Globus pallidus (tissue), 1 donor: ENCODE measurements at places on chromosomes 3 and 15.
A peak's percentile ranks its signal among the peaks of the same experiment; 100 is the strongest.

DNA sequence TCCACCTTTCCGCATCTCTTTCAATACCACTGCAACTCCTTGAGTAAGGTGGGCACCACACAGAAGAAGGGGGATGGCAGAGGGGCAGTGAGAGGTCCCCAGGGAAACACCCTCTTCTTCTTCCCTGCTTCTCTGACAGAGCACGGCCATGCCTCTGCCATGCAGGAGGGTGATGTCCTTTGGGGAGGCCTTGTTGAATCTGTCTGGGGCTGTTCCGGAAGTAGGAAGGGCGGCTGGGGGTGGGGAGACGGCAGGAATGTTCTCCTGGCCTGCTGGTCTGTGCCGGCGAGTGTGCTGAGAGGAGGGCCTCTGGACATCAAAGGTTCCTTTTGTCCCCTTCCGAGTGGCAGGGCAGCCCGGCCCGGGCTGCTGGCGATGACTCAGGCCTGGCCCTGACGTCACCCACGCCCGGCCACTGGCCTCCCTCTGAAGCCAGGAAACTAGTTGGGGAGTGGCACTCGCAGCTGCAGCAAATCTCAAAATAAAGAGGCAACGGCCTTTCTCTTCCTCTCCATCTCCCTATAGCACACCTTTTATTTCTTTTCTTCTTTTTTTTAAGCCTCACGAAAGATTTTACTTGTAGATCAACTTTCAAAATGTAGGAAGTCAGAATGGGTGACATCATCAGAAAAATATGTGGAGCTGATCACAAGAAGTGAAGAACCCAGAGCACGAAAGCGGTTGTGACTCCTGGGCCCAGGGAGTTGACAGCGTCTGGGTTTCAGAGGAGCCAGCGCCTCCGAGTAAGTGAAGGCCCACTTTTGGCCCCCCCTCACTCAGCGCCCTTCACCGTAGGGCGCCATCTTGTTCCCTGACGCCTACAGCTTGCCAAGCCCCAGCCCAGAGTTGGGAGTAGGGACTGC, at the start of gene ZBTB38:
Gene ZBTB38, plus strand, starts transcription at position 443 of the 863 bp plus-strand sequence. CDS start 73,885 bp downstream, outside the sequence.
- peak; percentile 96 for DNase-seq

DNA sequence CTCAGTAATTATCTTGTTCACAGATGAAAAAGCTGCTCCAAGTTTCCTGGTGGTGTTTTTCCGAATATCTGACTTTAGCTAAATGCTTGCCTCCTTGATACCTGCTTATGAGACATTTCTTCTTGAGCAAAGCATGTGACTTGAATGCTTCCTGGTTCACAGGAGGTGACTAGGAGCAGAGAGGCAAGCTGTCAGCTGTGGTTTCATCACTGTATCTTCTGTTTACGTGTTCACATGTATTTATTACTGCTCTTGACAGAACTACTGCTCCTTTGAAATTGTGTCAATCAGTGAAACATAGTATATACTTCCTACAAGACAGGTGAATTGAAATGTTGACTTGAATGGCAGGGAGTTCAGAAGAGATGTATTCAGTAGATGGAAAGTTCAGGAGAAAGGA, 8.9 kb upstream of the SPPL2A start:
- no peak for DNase-seq

DNA sequence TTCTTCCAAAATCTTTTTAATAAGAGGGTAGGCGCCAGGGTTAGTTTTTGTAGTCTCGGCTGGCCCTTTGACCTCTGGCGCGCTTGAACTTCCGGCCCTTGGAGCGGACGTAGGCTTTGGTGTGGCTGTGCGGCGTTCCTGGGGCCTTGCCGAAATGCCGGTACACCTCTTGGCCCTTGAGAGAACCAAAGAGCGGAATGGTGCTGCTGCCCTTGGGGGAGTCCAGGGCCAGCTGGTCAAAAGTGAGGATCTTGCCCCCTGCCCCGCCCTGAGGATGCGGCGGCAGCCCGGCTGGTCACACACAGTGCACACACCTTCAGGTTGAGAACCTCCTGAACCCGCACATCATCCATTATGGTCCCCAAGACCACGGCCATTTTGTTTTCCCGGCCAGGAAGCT, 20.0 kb upstream of the CHRNB4 start:
- no peak for DNase-seq

DNA sequence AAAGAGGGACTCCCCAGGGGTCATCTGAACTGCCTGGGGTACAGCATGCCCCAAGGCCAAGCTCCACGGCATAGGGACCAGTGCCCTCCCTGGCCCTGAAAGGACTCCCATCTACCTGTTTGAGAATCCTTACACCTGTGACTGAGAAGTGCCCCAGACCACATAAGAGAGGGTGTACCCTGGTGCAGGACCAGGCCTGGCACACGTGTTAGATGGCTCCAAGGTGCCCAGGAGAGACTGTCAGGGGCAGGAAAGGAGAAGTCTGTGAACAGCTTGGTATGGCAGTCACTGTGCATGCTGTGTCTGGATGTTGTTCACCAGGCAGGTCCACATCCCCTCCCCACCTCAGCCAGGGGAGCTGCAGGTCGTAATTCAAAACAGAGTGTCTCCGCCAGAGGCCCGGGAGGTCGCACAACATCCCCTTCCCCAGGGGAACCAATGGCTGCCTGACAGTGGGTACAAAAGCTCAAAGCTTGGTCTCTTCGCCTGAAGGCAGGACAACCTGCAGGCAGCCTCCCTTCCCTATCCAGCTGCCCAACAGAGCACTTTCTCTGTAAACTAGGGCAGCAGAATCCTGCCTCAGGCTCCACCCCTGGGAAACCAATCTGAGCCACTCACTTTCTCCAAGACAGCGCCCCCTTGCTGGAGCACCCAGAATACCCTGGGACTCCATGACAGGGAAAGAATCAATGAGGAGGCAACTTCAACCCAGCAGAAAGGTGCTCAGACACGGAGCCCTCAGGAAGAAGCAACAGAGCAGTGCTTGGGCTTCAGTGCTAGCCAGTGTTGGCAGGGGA, 3.9 kb downstream of the NUP210 start:
- no peak for DNase-seq

DNA sequence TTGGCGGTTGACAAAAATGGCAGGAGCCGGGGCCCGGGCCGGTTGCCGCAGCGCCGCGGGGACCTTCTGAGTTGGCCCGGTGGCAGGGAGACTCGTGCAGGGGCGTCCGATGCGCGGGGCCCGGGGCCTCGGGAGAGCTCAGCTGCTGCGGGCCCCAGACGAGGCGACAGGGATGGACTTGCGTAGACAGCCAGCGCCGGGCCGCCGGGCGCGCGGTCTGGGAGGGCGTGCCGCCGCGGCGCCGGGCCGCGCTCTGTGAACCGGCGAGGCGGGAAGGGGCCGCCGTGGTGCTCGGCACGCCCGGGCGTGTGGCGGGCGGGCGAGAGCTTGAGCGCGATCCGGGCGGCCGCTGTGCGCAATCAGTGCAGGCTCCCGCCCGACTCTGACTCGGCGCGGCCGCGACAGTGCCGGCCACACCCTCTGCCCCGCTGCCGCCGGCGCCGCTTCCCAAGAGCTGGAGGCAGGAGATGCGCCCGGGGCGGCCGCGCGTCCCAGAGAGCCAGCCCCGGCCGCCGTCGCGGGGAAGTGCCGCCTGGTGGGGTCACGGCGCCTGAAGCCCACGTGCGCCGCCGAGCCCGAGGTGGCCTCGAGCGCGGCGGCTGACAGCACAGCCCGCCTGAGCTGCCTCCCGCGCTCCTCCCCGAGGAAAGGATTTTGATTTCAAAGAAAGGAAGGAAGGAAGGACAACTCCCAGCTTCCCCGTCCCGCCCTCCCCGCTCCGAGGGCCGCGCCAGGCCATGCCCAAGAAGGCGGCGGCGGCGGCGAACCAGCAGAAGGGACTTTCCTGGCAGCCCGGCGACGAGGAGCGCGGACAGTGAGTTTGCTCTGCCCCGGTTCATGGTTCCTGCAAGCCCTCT, 657 bp downstream of the TLNRD1 start:
- DNase-seq = no peak

GRCh38 chr15:59410391-59410896, 27.5 kb upstream of the FAM81A start:
- no peak for DNase-seq

DNA sequence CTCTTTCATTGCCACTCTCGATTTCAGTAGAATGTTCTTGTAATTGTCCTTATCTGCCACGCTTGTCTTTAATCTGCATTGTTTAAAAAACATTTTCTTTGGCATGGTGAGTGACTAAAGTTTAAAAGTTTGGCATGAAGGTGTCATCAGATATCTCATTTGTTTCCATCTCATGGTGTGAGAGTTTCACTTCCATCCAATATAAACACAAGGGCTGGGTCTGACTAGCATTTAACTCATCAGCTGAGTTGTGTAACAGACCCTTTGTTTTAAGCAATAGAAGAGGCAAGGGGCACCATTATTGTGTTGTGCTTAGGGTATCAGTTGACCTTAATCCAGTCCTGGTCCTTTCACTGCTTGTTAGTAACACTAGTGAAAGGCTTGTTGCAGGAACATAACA, 49.9 kb upstream of the IL12A start:
- DNase-seq = no peak

- no peak for DNase-seq
These were observed 467.4 kb upstream of the DPPA4 start for GRCh38 chr3:109804697-109805096.

DNA sequence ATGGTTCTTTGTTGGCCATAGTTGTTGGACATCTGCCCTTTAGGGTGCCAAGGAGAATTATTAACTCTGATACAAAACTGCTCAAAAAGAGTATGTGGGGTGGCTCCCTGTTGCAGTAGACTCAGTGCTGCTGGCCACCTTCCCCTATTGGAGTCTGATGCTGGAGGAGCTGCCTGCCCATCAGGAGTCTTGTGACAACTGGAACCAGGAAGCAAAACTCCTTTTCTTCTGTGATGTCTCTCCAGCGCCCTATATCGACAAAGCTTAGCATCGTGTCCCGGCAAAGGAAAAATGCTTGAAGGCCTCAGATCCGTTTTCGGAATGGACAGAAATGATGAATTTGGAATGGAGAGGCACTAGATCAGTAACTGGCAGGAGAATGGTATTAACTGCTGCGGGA, 23.5 kb downstream of the PAK2 start:
- peak; percentile 41 for DNase-seq

DNA sequence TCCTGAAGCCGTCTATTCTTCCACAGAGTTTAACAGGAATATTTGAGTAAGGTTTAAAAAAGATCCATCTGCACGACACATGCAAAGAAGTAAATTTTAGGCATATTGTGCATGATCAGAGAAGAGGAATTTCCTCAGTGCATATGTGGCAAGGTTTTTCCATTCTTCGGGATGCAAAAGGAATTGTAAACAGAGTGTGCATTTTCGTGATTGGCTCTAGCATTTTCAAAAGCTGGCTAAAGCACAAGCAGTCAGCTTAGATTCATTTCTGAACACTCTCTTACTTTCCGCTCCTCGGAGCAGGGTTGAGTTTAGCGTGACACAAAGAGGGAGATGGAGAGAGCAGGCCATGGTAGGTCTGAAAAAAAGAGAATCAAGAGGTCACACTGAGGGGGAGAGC, 128.2 kb downstream of the ADAMTS9 start:
- DNase-seq = no peak

DNA sequence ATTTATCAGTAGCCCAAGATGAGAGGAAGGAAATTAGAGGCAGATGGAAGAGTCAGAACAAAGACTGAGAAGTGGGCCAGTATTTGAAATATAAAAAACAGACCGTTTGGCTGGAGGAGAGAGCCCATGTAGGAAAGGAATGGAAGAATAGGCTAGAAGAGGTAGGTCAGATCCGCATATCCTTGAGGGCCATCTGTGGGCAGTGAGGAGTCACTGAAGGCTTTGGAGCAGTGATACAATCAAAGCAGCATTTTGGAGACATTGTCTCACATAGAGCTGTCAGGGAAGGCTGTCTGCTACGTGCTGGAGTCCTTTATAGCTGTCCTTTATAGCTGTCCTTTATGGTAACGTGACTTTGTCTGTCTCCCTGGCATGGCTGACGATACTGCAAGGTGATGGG, 92.0 kb upstream of the VEPH1 start:
- no peak for DNase-seq

DNA sequence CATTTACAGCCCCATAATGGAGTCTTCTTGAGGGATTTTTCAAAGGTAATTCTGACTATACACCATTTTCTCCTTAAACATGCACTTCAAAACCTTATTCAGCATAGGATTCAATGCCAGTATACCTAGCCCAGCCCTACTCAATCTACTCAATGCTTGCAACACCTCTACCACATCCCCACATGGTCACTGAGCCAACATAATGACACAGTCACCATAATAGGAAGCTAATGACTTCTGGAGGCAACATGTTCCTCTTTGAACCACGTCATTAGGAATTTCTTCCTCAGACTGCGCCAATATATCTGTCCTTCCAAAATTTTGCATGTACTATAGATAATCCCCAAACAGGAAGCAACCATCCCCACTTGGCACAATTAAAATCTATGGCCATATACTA, 153.9 kb upstream of the SETMAR start:
- DNase-seq = no peak

DNA sequence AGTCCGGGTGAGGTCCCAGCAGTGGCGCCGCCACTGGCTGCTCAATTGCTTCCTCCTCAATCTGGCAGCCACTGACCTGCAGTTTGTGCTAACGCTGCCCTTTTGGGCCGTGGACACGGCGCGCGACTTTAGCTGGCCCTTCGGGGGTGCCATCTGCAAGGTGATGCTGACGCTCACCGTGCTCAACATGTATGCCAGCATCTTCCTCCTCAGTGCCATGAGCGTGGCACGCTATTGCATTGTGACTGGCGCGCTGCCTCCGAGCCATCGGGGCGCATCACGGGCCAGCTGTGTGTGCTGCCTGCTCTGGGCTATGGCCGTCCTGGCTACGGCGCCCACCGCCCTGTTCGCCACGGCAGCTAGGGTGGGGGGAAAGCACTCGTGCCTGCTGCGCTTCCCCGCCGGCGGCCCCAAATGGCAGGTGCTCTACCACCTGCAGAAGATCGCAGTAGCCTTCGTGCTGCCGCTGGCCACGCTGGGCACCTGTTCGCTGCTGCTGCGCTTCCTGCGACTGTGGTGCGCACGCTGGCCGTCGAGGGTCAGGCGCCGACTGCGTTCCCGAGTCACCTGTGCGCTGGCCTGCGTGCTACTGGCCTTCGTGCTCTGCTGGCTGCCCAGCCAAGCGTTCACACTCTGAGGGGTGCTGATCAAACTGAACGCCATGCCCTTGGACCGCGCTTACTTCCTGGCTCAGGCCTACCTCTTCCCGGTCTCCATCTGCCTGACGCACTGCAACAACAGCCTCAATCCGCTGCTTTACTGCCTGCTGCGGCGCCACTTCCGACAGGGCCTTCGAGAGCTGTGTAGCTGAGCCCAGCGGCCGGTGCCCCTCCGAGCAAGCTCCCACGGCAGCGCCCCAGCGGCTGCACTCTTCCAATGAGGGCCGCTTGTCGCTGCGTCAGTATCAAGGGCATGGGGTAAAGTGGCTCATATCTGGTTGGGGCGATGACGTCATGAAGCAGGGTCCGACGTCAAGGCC, 20.3 kb upstream of the ADAMTS7 start:
- no peak for DNase-seq

- no peak for DNase-seq
These were observed 359.3 kb downstream of the GABRG3 start for GRCh38 chr15:27330326-27330725.

GRCh38 chr3:101278727-101279126, 41.6 kb downstream of the IMPG2 start:
- DNase-seq = no peak

DNA sequence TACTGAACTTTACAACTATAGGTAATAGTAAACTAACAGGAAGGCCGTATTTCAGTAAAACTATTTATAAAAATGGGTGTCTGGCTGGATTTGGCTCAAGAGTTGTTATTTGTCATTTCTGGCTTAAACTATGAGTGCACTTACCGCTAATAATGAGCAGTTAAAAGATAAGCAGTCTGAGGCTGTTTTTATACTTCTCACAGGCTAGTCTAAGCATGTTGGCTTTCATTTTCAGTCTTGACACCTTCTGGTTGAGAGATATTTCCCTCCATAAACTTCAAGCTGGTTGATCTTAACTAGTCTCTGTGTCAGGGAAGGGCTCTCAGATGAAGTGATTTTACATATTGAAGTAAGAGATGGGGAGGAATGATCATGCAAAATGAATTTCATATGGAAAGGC, 96.1 kb downstream of the RSRC1 start:
- DNase-seq = no peak
